ENCODE measurements at places on chromosomes 1 and 21.

- H3K4me1 ChIP-seq, result peaks cover 14% of the 10 kb centered on the region
- no peaks in the 10 kb centered on the region for H3K27me3 ChIP-seq
- peaks cover 7% of the 10 kb centered on the region for H3K36me3 ChIP-seq
- H3K4me3 ChIP-seq, result no peak overlapping the region
- H3K27ac ChIP-seq, result no peak overlapping the region
Observed at GRCh38 chr1:109932679-109933078, 22.0 kb downstream of the CSF1 start.

GRCh38 chr1:90561103-90561783 is 155.9 kb downstream of the BARHL2 start:
- H3K4me3 ChIP-seq, result no peak overlapping the region
- no peak overlapping the region for H3K27ac ChIP-seq
- H3K4me1 ChIP-seq, result no peaks in the 10 kb centered on the region
- DNase-seq, result no peak
- no peaks in the 10 kb centered on the region for H3K36me3 ChIP-seq

GRCh38 chr1:161787355-161787754 is 21.2 kb downstream of the ATF6 start:
- H3K4me3 ChIP-seq, result no peak overlapping the region

GRCh38 chr1:38403667-38404066 is 357.1 kb upstream of the POU3F1 start:
- no peaks in the 10 kb centered on the region for H3K4me1 ChIP-seq
- H3K27ac ChIP-seq, result no peak overlapping the region
- DNase-seq, result no peak

Data from immature natural killer cell (primary cell).